ENCODE measurements at places on chromosomes 1 and 21.
A peak's percentile ranks its signal among the peaks of the same experiment; 100 is the strongest.

DNA sequence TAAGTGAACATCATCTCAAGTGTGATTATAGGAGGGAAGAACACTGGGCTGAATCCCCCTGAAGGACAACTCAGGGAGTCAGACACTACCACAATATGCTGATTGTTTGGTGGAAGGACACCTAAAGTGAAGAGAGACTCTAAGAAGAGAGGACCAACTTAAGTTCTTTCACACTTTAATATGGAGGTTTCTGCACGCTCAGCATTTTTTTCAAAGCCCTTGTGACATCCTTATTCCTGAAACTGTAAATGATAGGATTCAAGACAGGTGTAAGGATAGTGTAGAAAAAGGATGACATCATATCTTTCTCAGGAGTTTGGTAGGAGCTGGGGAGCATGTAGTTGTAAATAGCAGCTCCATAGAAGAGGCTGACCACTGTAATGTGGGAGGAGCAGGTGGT, 4.8 kb downstream of the OR2T10 start:
- no peak for DNase-seq

DNA sequence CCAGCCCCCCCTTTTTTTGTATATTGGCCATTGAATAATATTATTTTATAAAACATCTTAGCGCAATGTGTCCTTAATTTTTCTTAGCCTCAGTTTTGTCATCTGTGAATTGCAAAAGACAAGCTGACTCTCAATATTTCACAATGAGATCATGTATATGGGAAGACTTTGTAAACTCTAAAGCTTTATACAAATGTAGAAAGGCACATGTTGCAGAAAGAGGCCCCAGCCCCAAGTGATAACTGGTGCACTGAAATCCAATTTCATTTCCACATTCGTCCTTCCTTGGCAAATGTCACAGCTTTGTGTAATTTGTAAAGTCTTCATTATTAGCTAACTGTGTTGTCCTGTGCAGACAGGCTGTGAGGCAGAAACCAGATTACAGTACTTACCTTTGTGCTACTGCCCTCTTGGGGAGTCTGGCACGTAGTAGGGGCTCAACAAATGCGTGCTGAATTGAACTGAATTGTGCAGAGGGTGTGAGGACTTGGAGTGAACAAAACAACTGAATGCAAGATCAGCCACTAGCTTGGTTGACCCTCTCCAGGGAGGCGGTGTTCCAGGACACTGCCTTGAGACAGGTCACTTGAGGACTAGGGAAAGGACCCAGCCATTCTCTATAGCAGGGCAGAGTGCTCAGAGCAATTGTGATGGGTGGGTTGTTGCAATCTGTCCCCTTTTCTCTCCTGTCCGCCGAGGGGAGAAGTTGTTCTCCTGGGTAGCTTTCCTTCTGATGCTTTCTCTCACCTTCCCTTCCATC, 74.6 kb downstream of the LMO4 start:
- no peak for DNase-seq

DNA sequence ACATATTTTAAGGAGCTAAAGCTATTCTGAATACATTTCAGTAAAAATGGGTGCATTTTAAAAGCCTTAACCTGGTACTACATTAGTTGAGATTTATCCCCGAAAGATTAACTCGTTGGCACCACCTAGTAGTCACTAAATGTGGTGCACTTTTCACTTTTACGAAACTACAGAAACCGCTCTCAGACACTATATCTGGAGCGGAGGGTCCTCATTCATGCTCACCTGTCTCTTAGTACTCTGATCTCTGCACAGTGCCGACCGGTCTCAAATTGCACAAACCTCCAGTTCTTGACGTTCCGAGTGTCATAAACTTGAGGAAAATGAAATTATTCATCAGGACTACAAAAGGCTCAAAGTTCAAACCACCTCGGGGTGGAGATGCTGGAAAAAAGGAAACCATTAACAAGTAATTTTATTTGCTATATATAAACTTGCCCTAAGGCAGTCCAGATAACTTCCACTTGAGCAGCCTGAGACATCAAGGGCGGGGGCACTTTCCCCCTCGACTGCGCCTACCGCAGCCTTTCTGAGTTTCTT, 722 bp downstream of the LZIC start:
- DNase-seq: peak; percentile 11

GRCh38 chr1:100308777-100309176, 42.8 kb downstream of the RTCA start:
- no peak for DNase-seq

- DNase-seq: no peak
Observed at GRCh38 chr1:89832496-89833127, 11.8 kb downstream of the LRRC8D start.

DNA sequence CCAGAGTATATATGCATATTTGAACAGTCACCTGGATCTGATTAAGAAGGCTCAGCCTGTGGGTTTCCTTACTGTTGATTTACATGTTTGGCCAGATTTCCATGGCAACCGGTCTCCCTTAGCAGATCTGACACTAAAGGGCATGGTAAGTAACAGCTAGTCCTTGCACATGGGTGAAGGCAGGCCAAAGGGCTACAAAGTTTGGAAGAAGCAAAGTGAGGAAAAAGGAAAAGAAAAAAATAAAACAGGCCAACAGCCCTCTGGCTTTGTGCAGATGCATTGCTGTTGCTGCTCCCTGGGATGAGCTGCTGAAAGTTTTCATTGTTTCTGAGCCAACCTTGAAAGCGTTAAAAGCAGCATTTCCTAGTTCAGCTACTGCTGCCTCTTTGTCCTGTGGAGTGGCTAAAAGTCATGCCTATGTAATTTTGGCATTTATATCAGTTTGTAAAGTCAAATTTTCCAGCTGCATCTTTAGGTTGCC, 176.5 kb upstream of the HOOK1 start:
- no peak for DNase-seq

DNA sequence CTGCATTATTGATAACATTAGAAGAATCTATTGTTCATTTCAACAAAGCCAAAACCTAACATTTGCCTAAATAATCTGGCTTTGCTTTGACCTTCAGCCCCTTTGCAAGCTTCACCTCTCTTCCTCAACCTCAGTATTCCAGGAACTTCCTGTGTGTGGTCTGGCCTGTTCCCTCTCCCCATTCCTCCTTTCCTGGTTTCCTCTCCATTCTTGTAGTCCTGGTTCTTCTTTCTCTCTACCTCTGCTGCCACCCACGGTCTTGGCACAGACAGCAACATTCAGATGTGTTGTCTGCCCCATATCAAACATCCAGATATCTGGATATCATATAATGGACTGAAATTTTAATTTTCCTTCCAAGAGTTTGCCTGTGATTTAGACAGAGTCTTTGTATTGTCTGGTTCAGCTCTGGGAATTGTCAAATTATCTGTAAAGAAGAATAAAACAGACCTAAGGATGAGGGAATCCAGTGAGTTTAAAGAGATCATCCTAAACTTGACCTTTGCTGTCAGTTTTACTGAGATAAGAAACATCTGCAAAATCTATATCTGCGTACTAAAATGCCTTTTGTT, 148.1 kb upstream of the KCTD3 start:
- DNase-seq: no peak

GRCh38 chr21:18832950-18833349, 429.4 kb upstream of the TMPRSS15 start:
- DNase-seq: no peak

DNA sequence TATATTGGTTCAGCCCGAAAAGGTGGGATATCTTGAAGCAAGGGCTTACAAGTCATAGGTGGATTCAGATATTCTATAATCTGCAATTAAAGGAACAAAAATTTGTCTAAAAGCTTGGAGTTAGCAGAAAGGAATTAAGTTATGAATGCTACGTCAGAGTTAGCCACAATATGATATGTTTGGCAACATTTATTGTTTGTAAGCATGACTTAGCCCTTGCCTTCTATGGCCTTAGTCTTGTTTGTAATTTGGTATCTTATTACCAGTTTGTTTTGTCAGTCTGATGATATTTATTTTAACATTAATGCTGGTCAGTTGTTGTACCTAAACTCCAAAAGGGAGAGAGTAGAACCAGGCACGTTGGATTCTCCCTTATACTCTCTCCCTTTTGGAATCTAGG, 43.1 kb upstream of the SUCO start:
- no peak for DNase-seq

DNA sequence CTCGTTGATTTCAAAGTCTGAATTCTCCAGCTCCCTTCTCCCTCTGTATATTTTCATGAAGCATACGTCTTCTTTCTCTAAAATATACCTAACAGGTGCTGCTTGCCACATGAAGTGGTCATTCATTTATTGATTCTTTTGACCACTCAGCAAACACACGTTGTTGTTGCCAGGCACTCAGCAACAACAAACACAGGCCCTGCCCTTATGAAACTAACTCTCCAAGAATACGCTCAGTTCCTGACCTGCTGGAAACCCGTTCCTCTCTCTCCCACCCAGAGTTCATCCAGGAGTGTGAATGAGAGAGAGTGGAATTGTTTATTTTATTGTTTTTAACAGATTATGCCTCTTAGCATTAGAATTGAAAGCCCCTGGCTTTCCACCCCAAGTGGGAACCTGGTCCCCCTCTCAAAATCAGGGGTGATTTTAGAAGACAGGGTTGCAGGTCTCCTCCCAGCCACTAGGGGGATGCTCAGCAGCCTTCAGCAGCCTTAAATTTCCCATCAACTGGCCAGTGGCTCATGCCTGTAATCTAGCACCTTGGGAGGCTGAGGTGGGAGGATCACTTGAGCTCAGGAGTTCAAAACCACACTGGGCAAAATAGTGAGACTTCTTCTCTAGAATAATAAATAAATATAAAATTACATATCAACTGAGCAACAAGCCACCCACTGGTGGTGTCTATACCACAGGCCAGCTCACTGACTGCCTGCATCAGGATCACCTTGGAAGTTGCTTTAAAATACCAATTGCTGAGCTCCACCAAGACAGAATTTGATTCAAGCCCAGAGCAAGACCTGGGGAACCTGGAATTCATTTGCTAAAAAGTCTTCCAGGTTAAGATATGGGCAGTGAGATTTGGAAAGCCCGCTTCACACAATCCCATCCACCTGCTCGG, 181.0 kb upstream of the KLHDC7A start:
- DNase-seq: no peak

DNA sequence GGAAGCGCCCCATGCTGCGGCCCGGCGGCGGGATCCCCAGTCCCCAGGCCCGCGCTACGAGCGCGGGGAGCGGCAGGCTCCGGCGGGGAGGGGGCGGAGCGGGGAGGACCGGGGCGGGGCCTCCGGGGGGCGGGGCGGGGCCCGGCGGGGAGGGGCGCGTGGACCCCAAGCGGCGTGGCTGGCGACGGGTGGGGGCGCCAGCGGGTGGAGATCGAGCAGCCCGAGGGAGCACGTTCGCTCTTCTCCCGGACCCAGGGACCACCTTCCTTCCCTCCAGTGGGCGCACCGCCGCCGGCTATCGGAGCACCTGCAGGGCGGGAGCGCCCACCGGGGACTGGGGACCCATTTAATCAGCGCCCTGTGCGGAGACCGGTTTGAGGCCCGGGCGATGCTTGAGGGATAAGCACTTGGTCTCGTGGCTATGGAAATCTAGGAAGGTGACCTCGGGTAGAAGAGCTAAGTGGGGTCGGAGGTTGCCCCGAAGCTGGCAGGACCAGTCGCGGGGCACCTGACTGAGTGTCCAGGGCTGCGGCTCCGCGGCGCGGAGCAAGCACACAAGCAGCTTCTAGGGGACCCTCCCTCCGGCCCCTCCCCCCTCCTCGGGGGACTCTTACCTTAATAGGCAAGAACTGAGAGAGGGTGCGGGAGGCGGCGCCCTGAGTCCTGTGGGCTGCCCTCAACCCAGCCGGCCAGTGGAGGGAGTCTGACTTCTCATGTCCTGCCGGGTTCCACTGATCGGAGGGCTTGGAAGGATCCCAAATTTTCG, at the start of gene TSPAN2:
TSPAN2 (minus strand) TSS at position 84 of the 766 bp plus-strand sequence; CDS start at position 13, 71 bp downstream.
- DNase-seq: peak; percentile 47

GRCh38 chr1:67564193-67564592, 120.8 kb upstream of the GADD45A start:
- DNase-seq: no peak

DNA sequence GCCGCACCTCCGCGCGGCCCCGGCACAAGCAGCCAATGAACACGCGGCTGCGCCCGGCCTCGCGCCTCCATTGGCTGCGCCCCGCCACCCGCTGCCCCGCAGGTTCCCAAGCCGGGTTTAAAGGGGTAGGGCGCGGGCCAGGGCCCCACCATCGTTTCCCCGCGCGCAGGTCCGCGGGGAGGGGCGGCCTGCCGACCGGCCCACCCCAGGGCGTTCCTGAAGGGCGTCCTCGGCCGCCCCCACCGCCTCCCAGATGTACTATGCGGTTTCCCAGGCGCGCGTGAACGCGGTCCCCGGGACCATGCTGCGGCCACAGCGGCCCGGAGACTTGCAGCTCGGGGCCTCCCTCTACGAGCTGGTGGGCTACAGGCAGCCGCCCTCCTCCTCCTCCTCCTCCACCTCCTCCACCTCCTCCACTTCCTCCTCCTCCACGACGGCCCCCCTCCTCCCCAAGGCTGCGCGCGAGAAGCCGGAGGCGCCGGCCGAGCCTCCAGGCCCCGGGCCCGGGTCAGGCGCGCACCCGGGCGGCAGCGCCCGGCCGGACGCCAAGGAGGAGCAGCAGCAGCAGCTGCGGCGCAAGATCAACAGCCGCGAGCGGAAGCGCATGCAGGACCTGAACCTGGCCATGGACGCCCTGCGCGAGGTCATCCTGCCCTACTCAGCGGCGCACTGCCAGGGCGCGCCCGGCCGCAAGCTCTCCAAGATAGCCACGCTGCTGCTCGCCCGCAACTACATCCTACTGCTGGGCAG, at the start of gene OLIG1:
OLIG1 (plus strand) TSS at position 148 of the 750 bp plus-strand sequence; CDS start at position 254, 106 bp downstream.
- peak; percentile 48 for DNase-seq

- no peak for DNase-seq
Observed at GRCh38 chr1:109361649-109362048, 36.1 kb downstream of the SORT1 start.

GRCh38 chr1:180167021-180167701, 12.5 kb downstream of the QSOX1 start:
- DNase-seq: no peak

- no peak for DNase-seq
Observed at GRCh38 chr1:110233861-110234260, 23.7 kb downstream of the KCNC4 start.

DNA sequence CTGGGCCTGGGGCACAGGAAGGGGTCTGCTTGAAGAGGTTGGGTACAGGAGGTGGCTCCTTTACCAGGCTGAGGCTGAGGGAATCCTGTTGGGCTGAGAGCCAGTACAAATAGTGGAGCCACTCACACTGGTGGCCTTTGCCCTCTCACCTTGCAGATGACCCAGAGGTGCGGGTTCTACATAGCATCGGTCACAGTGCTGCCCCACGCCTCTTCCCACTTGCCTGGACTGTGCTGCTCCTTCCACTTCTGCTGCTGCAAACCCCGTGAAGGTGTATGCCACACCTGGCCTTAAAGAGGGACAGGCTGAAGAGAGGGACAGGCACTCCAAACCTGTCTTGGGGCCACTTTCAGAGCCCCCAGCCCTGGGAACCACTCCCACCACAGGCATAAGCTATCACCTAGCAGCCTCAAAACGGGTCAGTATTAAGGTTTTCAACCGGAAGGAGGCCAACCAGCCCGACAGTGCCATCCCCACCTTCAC, 1.8 kb upstream of the SLC50A1 start:
- no peak for DNase-seq

- no peak for DNase-seq
Observed at GRCh38 chr1:223513309-223513708, 120.1 kb downstream of the CCDC185 start.

- no peak for DNase-seq
Observed at GRCh38 chr1:99595041-99595440, 50.9 kb upstream of the PALMD start.

GRCh38 chr1:23787701-23788100, 3.2 kb upstream of the LYPLA2 start:
- no peak for DNase-seq

- DNase-seq: no peak
Observed at GRCh38 chr21:9758888-9759287, 762.5 kb upstream of the TPTE start.

- no peak for DNase-seq
Observed at GRCh38 chr1:243605604-243606003, 244.4 kb downstream of the AKT3 start.
